ENCODE measurements at places on chromosomes 1 and 21.

GRCh38 chr1:14625996-14626395 is 27.5 kb downstream of the KAZN start:
- no peak for DNase-seq

- DNase-seq: no peak
Observed at GRCh38 chr1:214026985-214027384, 39.2 kb downstream of the PROX1 start.

DNA sequence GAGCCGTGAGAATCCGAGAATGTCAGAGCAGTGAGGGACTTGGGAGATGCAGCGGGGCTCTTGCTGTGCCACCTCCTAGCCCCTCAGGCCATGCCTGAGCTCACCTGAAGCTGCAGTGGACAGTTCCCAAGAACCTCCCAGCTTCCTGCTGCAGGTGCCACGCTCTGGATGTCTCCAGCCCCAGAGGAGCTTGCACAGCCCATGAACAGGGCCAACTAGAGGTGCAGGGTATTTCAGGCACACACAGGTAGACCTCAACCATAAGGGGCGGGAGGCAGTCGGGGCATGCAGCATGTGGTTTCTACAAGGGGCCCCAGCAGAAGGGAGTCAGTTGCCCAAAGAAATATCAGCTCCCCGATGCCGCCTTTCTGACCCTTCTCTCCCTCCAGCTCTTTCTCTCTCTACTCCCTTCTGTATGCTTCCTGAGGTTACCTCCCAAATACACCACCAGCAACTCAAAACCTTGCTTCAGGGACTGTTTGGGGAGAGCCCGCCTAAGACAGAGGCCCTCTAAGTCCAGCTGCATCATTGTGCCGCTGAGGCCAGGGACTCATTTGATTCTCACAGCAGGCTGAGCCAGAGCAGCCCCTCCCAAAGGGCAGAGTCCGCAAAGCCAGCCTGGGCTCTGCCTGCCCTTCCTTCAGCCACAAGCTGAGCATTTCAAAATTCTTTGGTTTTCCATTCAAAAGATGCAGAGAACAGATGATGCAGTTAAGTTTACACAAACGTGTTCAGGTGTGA is 209.8 kb downstream of the MATN1 start:
- DNase-seq: no peak

DNA sequence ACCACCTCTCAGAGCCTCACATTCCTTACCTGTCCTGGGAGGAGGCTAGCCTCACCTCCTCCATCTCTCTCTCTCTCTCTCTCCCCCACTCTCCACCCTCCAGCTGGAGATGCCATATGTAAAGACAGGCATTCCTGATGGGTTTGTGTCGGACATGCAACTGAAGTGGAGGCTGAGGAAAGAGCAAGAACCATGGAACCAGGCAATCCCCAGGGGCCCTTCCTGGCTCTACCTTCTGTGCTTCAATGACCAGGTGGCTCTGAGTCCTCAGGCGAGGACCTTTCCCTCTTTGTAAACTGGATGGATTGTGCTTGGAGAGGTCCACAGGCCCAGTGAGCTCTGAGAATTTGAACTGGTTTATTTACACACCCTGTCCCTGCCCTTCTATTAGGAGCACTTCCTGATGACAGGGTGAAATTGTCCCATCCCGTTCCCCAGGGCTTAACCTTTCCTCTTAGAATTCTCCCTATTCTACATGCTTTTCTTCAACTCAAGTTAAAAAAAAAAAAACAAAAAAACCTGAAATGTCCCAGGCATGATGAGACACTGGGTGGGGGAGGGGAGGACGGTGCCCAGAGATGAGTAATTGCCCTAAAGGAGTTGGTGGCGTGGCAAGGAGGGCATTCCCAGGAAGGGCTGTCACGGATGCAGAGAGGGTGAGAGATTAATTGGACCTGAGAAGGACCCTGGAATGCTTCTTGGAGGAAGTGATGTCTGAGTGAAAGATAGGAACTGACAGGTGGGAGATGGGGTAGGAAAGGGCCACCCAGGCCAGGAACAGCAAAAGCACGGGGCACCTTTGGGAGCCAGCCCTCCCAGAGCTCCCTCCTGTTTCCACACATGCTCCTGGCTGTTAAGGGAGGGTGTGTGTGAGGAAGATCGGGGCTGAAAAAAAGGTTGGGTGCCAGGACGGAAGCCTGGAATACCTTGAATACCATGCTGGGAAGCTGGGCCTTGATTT is 50.2 kb upstream of the WASF2 start:
- no peak for DNase-seq

GRCh38 chr1:7185721-7186120 is 400.5 kb downstream of the CAMTA1 start:
- no peak for DNase-seq

- no peak for DNase-seq
Observed at GRCh38 chr1:171738911-171739310, 3.0 kb downstream of the VAMP4 start.

DNA sequence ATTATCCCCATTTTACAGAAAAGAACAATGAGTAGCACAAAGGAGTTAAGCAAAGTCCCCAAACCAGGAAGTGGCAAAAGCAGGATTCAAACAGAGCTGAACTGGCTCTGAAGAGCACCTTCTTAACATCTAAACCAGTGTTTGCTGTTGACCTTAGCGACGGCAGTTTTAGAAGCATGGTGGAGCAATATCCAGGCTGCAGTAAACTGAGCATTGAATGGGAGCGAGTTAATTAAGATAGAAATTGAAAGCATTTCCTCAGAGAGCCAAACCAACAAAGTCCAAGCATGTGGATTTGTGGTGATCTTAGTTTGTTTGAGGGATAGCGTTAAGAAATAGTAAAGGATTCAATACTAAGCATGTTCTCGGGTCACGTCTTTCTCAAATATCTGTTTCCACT is 13.4 kb upstream of the ZNF281 start:
- DNase-seq: no peak

- no peak for DNase-seq
Observed at GRCh38 chr1:61636814-61637213, 88.1 kb downstream of the TM2D1 start.
